Uterus (tissue), 4 donors: ENCODE measurements at places on chromosomes 3 and 15. TPM values are rescaled to one million over a fixed set of nuclear protein-coding genes. Genes with fewer than 3 reads are reported as not detected.
A peak's percentile ranks its signal among the peaks of the same experiment; 100 is the strongest.

GRCh38 chr3:196643201-196643749, 3.8 kb downstream of the NRROS start:
- H3K4me1 ChIP-seq: no peaks in the 10 kb centered on the region
- H3K4me3 ChIP-seq: no peak overlapping the region
- H3K27me3 ChIP-seq: no peaks in the 10 kb centered on the region
- no peak for DNase-seq

GRCh38 chr15:85361323-85361722, 19.1 kb upstream of the AKAP13 start:
- DNase-seq: no peak
- H3K27me3 ChIP-seq: no peaks in the 10 kb centered on the region
- no peaks in the 10 kb centered on the region for H3K4me1 ChIP-seq
- H3K36me3 ChIP-seq: no peaks in the 10 kb centered on the region

DNA sequence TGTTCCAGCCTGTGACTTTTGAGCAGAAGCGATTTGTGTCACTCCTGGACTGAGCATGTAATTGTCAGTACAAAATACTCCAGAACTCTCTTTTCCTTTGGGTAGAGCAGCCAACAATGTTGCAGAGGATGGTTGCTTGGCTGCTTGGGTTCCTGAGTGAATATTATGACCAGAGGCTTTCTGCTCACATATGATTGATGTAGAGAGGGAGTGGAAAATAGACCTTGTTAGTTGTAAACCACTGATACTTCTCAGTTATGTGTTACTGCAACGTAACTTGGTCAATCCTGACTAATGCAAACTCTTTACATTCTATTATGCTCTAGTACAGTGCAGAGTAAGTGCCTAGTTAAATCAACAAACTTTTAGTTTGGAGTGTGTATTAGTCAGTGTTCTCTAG, 322.6 kb upstream of the KCNH8 start:
- no peaks in the 10 kb centered on the region for H3K4me1 ChIP-seq
- H3K4me3 ChIP-seq: no peak overlapping the region
- H3K27ac ChIP-seq: no peak overlapping the region
- no peaks in the 10 kb centered on the region for H3K27me3 ChIP-seq

DNA sequence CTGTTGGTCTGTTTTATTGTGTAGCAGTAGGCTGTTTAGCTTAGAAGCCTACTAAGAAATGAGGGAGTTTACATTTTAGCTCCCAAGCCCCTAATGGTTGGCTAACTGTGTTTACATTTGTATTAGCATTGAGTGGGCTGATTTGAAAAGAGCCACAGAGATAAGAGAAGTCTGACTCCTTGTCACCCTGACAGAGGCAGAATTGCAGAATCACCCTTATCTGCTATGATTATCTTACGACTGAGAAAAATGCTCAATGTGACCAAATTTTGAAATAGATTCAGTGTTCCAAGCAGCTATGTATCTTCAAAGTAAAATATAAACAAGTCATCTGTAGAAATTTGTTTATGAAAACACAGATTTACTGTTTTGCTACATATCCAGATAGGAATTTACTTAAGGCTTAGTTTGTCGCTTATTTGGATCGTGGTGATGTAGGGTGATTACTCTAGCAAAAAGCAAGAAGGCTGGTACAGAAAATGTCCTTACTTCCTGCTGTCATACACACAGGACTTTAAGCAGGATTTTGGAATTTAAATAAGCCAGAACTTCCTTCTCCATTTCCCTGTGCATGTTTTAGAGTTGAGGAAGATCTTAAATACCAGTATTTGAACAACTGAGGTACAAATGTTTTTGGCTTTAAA, 19.0 kb downstream of the SEMA6D start:
- H3K4me3 ChIP-seq: no peak overlapping the region
- H3K27ac ChIP-seq: no peak overlapping the region
- H3K4me1 ChIP-seq: no peaks in the 10 kb centered on the region
- no peak for DNase-seq
- no peaks in the 10 kb centered on the region for H3K27me3 ChIP-seq

- H3K27ac ChIP-seq: no peak overlapping the region
- H3K27me3 ChIP-seq: no peaks in the 10 kb centered on the region
- H3K36me3 ChIP-seq: no peaks in the 10 kb centered on the region
- no peaks in the 10 kb centered on the region for H3K4me1 ChIP-seq
- no peak overlapping the region for H3K4me3 ChIP-seq
Observed at GRCh38 chr15:40235201-40235885, 3.5 kb upstream of the PAK6 start.

DNA sequence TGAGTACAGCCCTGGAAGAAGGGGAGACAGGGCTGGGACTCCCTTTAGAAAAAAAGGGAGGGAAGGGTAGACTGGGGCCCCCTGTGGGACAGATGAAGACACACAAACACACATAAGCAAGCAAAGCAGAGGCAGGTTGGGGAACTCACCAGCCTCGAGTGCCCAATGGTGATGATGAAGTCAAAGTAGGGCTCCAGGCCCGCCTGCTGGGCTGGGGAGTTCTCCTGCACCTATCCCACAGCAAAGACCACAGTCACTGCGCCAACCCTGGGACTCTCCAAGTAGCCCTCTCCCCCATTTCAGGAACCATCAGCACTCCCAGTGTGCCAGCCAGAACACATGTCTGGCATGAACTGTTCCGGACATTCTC, 4.1 kb downstream of the GORASP1 start:
- no peaks in the 10 kb centered on the region for H3K27me3 ChIP-seq
- no peak overlapping the region for H3K27ac ChIP-seq
- no peak overlapping the region for H3K4me3 ChIP-seq
- no peaks in the 10 kb centered on the region for H3K36me3 ChIP-seq
- DNase-seq: no peak

- peak overlapping the region; percentile 89 for H3K27ac ChIP-seq
- H3K36me3 ChIP-seq: no peaks in the 10 kb centered on the region
- H3K27me3 ChIP-seq: no peaks in the 10 kb centered on the region
Observed at GRCh38 chr3:29286478-29287240, 5.8 kb downstream of the RBMS3 start.

GRCh38 chr15:33094336-33094735, 100.2 kb downstream of the FMN1 start:
- no peaks in the 10 kb centered on the region for H3K4me1 ChIP-seq
- H3K27me3 ChIP-seq: no peaks in the 10 kb centered on the region
- no peaks in the 10 kb centered on the region for H3K36me3 ChIP-seq
- no peak overlapping the region for H3K4me3 ChIP-seq
- no peak for DNase-seq

GRCh38 chr3:56059731-56060130, 408.5 kb downstream of the ERC2 start:
- H3K4me3 ChIP-seq: no peak overlapping the region
- H3K27ac ChIP-seq: no peak overlapping the region
- no peaks in the 10 kb centered on the region for H3K27me3 ChIP-seq
- no peak for DNase-seq

DNA sequence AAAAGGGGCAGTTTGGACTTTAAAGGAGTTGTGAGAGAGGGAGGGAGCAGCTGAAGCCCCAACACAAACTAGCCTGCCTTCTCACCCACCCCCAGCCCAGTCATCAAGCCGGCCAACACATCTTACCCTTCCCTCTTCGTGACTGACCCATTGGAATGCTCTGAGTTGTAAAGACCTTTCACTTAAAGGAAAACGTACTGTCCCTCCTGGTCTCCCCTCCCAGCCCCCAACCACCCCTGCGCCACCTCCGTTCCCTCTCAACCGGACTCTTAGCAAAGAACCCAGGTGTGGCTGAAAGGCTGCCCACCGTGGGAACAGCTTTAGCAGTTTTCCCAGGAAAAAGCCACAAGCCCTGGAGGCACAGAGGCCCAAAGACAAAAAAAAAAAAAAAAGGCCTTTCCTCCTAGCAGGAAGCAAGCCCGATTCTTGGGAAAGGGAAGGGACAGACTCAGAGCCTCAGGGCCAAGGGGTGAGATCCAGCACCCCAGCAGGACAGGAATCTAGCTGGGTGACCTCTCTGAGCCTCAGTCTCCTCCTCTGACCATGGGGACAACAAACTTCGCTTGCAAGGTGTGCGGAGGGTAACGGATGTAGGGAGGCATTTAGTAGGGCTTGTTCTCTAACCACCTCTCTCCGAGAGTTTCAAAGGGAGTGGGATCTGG, 2.4 kb downstream of the CYP11A1 start:
- peak overlapping the region; percentile 39 for H3K4me3 ChIP-seq
- no peaks in the 10 kb centered on the region for H3K36me3 ChIP-seq
- no peaks in the 10 kb centered on the region for H3K4me1 ChIP-seq
- H3K27me3 ChIP-seq: no peaks in the 10 kb centered on the region

GRCh38 chr3:105253225-105253624, 113.5 kb upstream of the ALCAM start:
- DNase-seq: no peak
- no peaks in the 10 kb centered on the region for H3K4me1 ChIP-seq
- no peaks in the 10 kb centered on the region for H3K36me3 ChIP-seq
- no peak overlapping the region for H3K27ac ChIP-seq
- H3K4me3 ChIP-seq: no peak overlapping the region

The SPINK8 gene
- not detected for total RNA-seq
